ENCODE measurements at places on chromosomes 1 and 21.

DNA sequence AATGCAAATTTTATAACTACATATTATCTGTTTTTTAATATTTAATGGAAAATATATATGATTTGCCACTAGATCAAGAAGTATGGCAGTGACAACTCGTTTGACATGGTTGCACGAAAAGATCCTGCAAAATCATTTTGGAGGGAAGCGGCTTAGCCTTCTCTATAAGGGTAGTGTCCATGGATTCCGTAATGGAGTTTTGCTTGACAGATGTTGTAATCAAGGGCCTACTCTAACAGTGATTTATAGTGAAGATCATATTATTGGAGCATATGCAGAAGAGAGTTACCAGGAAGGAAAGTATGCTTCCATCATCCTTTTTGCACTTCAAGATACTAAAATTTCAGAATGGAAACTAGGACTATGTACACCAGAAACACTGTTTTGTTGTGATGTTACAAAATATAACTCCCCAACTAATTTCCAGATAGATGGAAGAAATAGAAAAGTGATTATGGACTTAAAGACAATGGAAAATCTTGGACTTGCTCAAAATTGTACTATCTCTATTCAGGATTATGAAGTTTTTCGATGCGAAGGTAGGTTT is 556 bp downstream of the IFI44 start:
- peak; percentile 41 for DNase-seq

- DNase-seq, result no peak
Observed at GRCh38 chr1:192821296-192821695, 12.5 kb downstream of the RGS2 start.

- DNase-seq, result peak; percentile 31
Observed at GRCh38 chr1:51072043-51072439, 30.0 kb upstream of the C1orf185 start.

GRCh38 chr1:117061986-117062415 is 1.9 kb downstream of the TTF2 start:
- DNase-seq, result peak; percentile 89

GRCh38 chr1:62013264-62013663 is 181.4 kb upstream of the L1TD1 start:
- DNase-seq, result no peak

GRCh38 chr1:17007121-17007520 is 4.6 kb downstream of the ATP13A2 start:
- no peak for DNase-seq

GRCh38 chr1:183702813-183703198 is 49.7 kb upstream of the APOBEC4 start:
- no peak for DNase-seq

DNA sequence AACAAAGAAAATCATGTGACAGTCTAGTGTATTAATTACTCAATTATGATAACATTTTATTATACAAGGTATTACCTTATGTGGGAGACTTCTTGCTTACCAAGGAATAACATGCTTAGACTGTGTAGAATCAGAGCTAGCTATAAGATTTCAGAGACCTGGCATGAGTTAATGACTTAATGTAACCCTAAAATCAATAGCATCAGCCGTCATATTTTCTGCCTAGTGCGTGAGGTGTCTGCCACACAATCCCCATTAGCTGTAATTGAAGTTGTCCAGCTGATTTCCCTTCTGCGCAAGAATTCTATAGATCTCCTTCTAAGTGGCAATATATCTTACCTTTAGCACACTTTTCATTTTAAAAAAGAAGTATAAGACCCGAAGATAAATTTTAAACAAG is 28.8 kb downstream of the CHODL start:
- DNase-seq, result no peak

DNA sequence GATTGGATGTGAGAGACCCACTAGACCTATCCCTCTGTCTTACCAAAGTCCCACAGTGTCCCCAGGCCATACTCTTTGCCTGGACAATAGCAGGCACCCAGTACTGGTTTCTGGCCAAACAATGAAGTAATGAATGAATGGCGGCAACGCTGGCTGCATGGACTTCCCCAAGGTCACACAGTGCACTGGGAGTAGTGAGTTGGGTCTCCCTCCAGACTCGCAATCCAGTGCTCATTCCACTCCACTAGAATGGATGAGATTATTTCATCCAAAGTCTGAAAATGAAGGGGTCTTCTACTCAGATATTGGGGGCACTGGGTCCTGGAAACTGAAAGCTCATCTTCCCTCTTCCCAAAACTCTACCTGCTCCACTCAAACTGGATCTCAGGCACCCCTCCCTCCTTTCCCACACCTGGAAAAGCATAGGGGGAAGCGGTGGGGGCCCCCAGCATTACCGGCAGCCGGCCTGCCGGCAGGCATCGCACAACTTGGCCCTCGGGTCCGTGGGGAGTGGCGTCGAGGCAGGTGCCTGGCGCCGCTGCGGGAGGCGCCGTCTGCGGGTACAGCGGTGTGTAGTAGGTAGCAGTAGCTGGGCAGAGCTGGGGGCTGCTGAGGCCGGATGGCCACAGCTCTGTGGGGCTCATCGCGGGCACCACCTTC is 816 bp downstream of the E2F2 start:
- no peak for DNase-seq

GRCh38 chr1:220198186-220199005 is 73.9 kb downstream of the RAB3GAP2 start:
- DNase-seq, result no peak

DNA sequence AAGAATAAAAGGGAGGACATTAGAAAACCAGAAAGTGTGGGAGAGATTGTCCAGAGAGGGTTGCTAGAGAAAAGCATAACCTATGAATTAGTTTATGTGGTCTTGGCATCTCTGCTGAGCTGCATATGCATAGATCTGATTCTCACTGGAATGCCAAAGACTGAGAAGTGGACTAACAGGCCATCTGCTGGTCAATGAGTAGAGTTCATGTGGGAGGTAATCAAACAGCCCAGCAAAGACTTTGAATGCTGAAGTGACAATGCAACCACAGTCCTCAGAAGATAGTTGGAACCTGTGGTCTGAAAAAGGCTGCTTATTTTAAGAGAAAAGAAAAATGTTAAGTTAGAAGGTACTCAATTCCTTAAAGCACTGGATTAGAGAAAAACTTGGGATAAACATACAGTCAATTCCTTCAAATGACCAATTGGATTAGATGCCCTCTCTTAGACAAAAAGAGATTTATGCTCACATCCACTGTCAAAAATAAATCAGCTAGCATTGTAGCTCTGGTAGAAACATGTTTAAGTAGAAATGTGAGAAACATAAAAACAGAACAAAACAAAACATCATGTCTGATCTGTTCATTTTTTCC is 382.8 kb downstream of the AMY1C start:
- DNase-seq, result peak; percentile 5

GRCh38 chr1:31426249-31426922 is 13.4 kb downstream of the SERINC2 start:
- no peak for DNase-seq

GRCh38 chr21:45829668-45830067 is 151.9 kb upstream of the COL6A1 start:
- no peak for DNase-seq

DNA sequence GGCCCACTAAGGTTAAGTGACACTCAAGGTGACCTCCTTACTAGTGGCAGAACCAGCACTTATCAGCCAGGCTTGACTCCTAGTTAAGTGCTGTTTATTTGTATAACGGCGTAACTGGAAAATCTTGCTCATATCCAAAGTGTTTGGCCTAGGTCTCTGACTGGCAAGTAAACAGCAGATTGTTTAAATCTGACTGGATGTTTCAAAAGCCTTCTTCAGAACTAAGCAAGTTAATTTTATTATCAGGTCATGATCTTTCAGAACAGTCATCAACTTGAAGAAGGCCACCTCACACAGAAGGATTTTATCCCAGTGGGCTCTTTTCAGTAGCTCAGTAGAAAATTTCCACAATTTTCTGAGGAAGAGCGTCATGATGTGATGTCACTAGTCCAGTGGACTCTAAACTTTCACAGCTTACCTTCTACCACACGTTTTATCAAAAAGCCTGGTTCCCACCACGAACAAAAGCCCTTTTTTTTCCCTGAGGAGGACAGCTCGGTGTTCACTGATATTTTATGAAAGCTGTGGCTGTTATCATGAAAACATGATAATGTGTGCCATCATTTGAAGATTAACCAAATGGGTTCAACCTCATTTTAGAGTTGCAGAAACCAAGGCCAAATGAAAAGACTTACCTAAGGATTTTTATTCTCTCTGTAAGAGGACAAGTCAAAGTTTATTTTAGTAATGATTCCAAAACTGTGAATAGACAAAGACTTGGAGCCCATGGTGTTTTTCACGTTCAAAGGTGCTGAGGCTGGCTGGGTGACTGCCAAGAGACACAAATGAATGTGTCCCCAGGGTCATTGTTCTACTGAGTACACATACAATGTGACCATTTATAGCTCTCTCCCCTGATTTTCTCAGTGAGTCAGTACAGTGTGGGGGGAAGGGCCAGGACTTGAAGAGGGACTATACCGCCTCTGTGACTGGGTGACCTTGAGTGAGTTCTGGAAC is 9.1 kb downstream of the SGIP1 start:
- peak; percentile 77 for DNase-seq

DNA sequence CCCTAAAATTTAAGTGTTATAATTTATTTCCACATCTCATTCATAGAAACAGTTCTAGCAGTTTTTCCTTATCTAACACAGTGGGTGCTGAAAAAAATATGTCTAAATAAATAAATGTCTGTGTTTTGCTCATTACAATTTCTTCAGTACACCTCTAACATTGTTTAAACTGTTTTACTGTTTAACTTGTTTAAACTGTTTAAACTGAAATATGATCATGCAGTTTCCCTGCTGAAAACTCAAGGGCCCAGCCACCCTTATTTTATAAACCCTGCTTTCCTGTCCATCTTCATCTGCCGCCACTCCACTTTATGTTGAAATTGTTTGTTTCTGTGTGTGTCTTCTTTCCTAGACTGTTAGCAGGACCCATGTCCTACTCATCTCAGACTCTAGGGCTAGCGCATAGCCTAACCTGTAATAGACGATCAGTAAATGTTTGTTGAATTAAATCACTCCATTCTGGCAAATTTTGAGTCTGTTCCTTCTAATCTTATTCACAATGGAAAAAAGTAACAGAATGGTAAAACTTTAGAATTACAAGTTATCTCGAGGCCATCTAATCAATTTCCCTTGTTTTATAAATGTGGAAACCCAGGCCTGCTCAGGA is 9.4 kb upstream of the PIK3C2B start:
- DNase-seq, result no peak

- no peak for DNase-seq
Observed at GRCh38 chr1:50562106-50562505, 138.9 kb upstream of the DMRTA2 start.

- DNase-seq, result no peak
Observed at GRCh38 chr1:85411567-85412305, 53.2 kb downstream of the DDAH1 start.

- DNase-seq, result no peak
Observed at GRCh38 chr1:25066256-25066655, 136.2 kb upstream of the RUNX3 start.

GRCh38 chr1:14660801-14661200 is 62.3 kb downstream of the KAZN start:
- no peak for DNase-seq

DNA sequence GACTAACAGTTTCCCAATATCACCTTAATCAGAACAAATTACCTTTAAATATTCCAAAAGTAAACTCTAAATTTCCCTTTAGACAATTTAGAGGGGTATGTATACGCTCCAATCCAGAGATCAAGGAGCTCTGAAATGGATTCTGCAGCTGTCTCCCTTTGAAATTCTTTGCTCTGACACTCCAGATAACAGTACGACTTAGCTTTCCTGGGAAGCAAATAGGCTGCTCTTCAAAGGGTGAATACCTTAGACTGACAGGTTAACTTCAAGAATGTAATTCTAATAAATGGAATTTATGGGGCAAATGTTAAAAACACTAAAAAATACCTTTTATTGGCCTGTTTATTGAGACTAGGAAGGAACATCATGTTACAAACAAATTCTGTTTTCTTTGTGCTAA is 357.2 kb downstream of the USP25 start:
- DNase-seq, result no peak

GRCh38 chr1:226201029-226201593 is 14.6 kb upstream of the ACBD3 start:
- no peak for DNase-seq

DNA sequence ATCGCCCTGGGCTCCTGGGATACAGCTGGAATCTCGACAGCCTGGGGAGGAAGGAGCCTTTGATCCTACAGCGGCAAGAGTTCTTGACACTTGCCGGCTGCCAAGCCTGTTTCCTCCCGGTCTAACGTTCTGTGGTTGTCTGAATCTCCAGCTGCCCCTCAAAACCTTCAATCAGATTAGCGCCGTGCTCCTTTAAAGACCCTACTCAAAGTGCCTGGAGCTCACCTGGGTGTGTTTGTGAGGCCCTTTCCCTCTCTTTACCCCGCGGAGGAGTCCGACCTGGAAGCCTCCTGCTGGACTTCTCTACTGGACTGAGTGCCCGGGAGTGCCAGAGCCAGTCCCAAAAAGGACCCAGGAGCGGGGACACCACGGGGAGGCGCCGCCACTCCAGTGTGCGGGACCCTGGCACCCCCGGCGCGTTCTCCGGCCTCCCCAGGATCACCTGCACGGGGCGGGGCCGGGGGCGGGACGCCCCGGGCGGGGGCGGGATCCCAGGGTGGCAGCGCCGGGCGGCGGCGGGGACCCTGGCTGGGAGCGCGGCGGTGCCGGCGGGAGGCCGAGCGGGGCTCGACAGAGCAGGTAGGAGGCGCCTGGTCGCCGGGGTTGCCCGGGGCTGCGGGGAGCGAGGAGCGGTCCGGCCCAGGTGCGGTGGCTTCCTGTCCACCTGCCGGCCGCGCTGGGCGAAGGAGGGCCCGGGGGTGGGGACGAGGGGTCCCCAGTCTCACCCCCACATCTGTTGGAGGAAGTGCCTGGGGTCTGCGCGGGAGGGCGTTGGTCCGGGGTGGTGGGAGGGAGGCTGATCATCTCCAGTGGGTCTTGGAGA is at the start of gene NCMAP:
TSS of gene NCMAP (plus strand) at position 497 of the 823 bp plus-strand sequence. CDS start 39,344 bp downstream, outside the sequence.
- no peak for DNase-seq

DNA sequence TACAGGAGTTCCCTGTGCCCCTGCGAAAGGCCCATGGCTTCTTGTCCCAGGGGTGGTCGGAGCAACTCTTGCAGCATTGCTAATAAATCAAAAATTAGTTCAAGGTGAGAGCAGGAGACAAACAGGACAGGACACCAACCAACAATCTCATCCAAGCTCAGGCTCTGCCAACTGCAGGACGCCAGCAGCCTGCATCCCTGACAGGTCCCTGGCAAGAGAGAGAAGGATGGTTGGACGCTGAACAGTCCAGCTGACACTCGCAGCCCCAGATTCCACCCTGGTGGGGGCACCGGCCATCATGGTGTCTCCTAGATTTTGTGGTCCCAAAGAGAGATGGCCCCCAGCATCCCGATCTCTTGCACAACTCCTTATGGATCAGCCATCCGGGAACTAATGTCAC is 142.1 kb upstream of the VAMP3 start:
- DNase-seq, result no peak

- no peak for DNase-seq
Observed at GRCh38 chr1:159815926-159816325, 10.7 kb upstream of the SLAMF8 start.

DNA sequence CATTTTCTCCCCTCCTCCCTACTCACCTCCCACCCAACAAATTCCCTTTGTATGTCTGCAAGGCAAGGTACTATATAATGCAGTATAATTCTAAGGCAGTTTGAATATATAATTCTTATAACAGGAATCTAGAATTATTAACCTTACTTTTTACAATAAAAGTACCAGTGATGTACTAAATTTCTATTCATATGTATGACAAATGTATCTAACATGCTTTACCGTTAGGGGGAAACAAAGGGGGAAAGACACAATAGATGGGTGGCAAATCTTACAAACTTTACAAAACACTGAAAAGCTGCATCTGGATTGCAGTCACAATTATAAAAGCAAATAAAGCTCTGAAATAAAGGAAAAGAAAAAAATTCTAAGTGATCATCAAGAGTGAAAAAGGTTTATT is 2.3 kb downstream of the PIK3R3 start:
- DNase-seq, result no peak

Measured in Daoy (cell line).